ENCODE measurements at places on chromosomes 6 and 20.

GRCh38 chr20:55053389-55053788 is 578.0 kb downstream of the DOK5 start:
- no peak for DNase-seq

DNA sequence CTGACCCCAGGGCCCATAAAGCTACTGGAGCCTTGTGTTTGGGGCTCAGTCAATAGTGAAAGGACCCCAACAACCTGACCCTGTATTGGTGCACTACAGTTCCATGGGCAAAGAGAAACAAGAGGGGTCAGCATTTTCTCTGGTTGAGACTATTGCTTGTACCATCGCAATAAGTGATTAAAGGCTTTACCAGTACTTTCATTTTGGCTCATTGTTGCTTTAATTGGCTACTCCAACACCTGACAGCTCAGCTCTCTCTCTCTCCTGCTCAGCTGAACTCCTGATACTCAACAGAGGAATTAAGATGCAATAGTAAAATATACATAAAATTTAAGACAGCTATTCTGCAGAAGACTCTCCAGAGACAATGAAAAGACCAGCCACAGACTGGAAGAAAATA is 17.8 kb downstream of the CD93 start:
- DNase-seq = no peak

GRCh38 chr6:144588697-144589325 is 303.7 kb downstream of the UTRN start:
- DNase-seq = no peak

- no peak for DNase-seq
These were observed 90.4 kb upstream of the HIVEP1 start for GRCh38 chr6:11921751-11922150.

DNA sequence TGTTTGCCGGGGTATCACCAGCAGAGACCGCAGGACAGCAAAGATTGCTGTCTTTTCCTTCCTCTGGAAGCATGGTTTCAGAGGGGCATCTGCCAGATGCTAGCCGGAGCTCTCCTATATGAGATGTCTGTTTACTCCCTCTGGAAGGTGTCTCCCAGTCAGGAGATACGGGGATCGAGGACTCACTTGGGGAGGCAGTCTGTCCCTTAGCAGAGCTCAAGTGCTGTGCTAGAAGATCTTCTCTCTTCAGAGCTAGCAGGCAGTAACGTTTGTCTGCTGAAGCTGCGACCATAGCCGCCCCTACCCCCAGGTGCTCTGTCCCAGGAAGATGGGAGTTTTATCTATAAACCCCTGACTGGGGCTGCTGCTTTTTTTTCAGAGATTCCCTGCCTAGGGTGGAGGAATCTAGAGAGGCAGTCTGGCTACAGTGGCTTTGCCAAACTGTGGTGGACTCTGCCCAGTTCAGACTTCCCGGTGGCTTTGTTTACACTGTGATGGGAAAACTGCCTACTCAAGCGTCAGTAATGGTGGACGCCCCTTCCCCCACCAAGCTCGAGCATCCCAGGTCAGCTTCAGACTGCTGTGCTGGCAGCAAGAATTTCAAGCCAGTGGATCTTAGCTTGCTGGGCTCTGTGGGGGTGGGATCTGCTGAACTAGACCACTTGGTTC is 133.0 kb upstream of the FLRT3 start:
- no peak for DNase-seq

- DNase-seq = no peak
These were observed 95.3 kb downstream of the MLIP start for GRCh38 chr6:54206510-54206909.

DNA sequence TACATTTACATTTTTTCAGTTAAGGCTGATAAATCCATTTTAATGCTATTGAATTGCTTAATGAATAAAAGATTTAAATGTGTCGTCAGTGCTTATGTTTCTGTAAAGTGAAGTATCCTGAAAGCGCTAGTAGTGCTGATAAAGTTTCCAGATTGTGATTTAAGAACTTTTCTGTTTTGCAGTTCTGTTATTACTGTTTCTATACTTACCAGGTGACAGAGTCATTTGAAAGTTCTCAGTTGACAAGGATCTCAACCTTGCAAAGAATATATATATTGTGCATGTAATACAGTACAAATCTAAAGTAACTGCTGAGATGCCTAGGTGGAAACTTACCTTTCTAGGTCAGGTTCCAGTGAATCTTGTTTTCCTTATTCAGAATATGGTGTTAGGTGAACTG is 201.8 kb downstream of the ARID1B start:
- DNase-seq = no peak

DNA sequence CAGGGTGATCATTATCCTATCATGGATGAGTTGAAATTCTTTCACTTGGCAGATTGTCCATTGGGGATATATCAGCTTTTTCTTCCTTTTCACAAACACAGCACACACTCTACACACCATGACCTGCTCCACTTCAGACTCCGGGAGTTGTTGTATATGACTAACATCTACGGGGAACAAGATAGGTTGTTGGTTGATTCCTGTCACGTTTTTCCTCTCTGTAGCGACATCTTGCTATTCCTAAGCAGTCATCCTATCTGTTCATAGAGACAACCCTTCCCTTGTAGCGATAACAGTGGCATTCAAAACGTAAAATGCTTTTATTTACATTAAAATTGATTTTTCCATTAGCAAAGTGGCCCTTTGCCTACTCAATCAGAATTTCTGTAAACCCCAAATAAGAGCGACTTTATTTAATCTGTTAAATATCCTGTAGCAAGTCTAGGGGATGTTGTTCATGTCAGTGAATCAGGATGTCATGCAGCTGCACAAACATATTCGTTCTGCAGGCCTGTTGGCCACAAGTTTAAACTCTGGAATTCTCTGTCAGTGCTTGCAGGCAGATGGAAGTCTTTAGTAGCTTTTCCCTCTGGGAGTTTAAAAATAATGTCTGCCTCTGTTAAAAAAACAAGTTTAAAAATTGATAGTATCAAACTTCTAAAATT is 23.1 kb downstream of the PHACTR2 start:
- DNase-seq = no peak

DNA sequence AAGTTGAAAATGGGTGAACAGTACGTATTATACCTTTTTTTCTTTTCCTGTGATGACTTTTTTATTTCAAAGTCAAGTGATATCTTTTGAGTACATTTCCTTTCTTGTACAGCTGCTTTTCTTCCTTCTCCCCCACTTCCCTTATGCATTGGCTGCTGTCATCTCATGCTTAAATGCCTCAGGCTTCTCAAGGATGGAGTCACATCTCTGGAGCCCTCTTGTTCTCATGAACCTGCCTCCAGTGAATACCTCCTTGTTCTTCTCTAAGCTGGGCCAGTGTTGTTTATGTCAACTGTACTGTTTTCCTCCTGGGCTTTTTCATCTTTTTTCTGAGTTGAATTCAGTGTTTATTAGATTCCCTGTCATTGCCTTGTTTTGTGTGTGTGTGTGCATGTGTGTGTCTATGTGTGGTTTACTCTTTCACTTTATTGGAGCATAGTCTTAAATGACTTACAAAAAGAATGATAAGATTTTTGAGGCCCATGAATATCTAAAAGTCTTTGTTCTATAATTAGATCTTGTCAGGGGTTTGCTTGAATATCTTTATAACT is 23.6 kb downstream of the STXBP5 start:
- DNase-seq = no peak

GRCh38 chr6:6597682-6598081 is 9.2 kb downstream of the LY86 start:
- DNase-seq = no peak

GRCh38 chr6:38264605-38265004 is 375.1 kb downstream of the BTBD9 start:
- no peak for DNase-seq

GRCh38 chr6:14388371-14388770 is 270.8 kb downstream of the CD83 start:
- no peak for DNase-seq

DNA sequence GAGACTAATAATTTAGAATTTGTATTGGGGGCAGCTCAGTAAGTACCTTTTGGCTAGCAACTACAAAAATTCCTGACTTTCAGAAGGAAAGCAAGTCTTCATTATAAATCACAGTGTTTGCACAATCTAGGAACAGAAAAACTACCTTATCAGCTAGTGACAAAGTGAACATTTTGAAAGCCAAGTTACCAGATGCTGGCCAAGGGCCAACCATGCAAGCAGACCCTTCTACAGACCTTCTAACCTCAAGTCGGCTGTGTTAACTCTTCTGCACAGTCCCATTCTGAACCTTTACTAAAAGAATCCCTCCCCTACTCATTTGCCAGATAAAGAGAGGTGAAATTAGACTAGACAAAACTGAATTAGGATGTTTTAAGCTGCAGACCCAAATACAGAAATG is 341.9 kb downstream of the COL12A1 start:
- no peak for DNase-seq

- no peak for DNase-seq
These were observed 87.3 kb downstream of the KCNB1 start for GRCh38 chr20:49395183-49395582.

- peak; percentile 1 for DNase-seq
These were observed 112.0 kb upstream of the COL21A1 start for GRCh38 chr6:56359201-56359899.

DNA sequence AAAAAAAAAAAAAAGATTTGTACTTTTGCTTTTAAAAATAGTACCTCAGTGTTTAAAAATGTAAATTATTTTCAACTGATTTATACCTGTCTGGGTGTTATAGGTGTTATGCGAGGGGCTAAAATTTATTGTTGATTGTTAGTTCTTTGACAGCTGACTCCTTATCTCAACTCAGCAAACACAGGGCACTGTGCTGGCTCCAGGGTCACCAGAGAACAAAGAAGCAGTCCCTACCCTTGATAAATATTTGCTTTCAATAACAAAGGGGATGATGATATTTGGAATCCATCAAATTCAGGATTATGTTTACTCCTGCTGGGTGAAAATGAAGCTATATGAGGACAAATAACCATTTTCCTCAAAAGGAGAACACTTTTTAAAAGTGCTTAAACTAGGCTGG is 34.2 kb upstream of the KAT14 start:
- no peak for DNase-seq

DNA sequence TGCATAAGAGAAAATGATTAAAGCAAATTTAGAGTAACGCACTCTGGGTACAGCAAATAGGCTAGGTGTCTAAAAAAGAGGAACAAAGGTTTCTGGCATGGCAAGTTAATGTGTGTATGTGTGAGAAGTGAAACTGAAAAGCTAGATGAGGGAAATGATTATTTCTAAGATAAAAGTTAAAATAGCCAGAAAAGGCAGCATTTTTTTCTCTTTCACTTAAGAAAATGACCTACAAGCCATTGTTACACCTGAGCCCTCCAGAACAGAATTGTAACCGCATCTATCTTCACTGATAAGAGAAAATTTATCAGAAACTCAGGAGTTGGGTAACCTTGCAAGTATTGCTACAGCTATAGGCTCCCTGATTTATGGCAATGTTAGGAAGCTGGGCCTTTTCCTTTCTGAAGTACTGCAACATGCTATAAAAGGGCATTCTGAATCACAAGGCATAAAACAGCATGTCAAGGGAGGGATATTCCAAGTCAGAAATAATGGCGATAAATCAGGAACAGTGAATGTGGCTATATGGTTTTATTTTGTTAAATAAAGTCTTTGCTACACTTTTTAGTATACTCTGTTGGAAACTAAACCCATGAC is 395.3 kb downstream of the TBC1D32 start:
- no peak for DNase-seq

GRCh38 chr6:68729377-68729903 is 94.4 kb downstream of the ADGRB3 start:
- no peak for DNase-seq

DNA sequence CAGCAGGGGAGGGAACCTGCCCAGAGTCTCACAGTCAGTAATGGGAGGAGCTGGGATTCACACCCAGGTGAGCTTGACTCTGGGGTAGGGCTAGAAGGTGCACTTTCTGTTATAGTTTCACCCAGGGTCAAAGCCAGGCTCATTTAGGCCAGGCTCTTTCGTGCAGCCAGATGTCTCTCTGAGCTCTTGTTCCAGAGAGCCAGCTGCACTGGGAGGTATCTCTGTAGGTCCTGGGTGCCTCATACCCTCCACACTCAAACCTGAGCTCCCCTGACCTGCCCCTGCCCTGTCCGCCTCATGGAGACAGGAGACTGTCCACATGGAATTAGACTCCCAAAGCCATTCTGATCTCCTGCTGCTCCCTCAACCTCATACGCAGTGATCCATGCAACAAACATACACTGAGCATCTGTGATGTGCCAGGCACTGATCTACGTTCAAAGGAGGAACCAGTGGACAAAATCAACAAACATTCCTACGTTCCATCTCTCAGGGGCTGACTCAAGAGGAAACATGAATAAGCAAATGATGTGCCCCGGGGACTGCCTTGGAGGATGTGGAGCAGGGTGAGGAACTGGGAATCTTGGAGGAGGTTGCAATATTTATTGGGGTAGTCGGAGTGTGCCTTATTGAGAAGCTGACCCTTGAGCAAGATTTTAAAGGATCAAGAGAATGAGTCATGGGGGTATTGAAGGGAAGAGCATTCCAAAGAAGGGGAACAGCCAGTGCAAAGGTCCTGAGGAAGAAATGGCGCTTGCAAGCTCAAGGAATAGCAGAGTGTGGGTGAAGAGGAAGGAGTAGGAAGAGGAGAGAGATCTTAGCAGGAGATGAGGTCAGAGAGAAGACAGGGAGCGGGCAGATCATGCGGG is 71.3 kb upstream of the TOX2 start:
- no peak for DNase-seq

GRCh38 chr20:43444107-43444506 is 13.6 kb upstream of the SRSF6 start:
- DNase-seq = no peak

DNA sequence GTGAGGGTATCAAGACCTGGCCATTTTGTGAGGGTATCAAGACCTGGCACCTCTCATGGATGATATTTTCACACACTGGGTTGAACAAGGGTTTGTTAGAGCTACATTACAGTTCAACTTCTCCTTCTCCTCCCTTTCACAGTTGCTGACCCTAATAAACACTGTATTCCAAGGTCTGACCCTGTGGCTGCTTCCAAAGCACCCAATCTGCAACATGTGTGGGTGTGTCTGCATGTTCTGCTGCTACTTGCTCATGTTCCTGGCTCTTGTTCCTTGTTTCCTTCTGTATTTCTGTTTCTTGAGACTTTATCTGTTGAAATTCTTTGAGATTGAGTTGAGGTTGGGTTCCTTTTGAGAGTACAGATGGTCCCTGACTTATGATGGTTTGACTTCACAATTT is 162.1 kb upstream of the GMDS start:
- no peak for DNase-seq

DNA sequence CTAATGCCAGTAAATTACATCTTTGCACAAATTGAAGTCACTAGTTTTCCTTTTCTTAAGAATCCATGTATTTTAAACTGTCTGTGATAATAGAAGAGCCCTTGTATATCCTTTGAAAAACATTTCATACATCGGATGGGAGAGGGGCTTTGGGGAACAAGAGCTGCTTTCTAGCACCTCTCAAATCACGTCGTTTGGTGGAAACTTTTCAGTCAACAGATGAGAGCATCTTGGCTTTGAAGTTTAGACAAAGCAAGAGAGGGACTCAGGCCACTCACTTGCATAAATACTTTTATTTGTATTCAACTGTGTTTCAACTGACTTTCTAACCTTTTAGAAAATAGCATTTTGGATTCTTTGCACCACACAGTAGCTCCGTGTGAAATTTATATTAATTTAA is 502.3 kb upstream of the IMPG1 start:
- no peak for DNase-seq

GRCh38 chr6:107716688-107717089 is 107.4 kb downstream of the SCML4 start:
- peak; percentile 73 for DNase-seq
